ENCODE measurements at places on chromosomes 1 and 21. TPM values are rescaled to one million over a fixed set of nuclear protein-coding genes. Genes with fewer than 3 reads are reported as not detected.

SUMO3 gene
- total RNA-seq = 89.0 TPM

- peak; percentile 26 for DNase-seq
Measured at GRCh38 chr1:113975211-113975895, 3.9 kb upstream of the OLFML3 start.

- no peak for DNase-seq
Measured at GRCh38 chr1:204579681-204580080, 63.5 kb downstream of the MDM4 start.

DNA sequence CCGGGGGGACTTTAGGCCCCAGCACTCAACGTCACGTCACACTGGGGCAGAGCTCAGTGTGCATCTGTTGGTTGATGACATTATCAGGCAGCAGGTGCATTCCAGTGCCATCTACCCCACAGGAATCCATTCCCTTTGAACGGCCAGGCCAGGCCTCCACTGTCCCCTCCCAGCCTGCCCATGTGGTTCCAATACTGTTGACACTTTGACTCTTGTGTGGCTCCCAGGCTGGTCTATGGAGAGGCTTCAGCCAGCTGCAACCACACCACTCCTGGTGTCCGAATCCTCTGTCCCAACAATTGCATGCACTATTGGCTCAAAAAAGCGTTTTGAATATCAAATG, 92.0 kb upstream of the SIM2 start:
- DNase-seq = no peak

- DNase-seq = no peak
Measured at GRCh38 chr1:157485793-157486192, 66.5 kb downstream of the FCRL5 start.

- no peak for DNase-seq
Measured at GRCh38 chr21:16536643-16537434, 807.1 kb downstream of the USP25 start.

UTS2 gene
- 1.1 TPM for total RNA-seq

DNA sequence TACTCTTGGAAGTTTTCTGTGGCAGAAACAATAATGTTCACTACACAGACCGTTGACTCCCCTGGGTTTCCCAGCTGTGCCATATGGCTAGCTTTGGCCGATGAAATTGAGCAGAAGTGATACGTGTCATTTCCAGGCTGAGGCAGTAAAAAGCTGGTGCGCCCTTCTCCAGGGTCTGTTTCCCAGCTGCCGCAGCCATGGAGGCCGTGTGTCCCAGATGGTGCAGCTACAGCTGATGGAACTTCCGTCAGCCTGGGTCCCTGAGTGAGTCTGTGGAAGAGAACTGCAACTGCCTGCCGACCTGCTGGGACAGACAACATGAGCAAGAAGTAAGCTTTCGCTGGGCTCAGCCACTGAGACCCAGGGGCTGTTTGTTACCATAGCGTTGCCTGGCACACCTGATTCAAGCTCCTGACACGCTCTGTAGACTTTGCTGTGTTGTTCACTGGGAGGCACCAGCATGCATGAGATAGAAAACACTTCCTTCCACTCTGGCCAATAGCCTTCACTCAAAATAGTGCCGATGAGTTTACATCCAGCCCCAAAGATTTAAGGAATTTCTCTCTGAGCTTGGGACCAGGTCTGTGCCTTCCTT, 116.3 kb upstream of the SLC25A33 start:
- no peak for DNase-seq

GRCh38 chr1:245698860-245699259, 544.1 kb downstream of the KIF26B start:
- DNase-seq = no peak

- no peak for DNase-seq
Measured at GRCh38 chr1:109993885-109994284, 9.3 kb downstream of the AHCYL1 start.

GRCh38 chr1:19046972-19047731, 90.7 kb upstream of the IFFO2 start:
- no peak for DNase-seq

- no peak for DNase-seq
Measured at GRCh38 chr1:168552961-168553360, 9.2 kb upstream of the XCL2 start.

DNA sequence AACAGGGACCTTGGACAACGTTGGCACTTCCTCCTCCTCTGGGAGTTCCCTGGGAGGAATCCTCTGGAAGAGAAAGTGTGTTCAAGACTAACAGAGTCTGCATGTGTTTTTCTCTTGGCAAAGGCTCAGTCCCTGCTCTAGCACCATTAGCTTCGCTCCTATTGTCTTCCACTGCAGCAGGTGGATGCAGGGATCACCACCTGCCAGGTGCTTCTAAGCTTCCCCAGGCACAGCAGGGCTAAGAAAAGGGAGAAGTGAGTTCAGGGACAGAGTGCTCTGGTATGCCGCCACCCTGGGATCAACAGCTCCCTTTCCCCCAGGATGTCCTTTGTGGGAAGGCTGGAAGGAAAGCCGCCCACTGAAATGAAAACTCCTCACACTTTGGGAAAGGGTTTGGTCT, 43.9 kb upstream of the IL20 start:
- DNase-seq = no peak

All from activated CD4-positive, alpha-beta memory T cell treated with anti-CD3 and anti-CD28 coated beads, Interleukin-2, amount 10 ng/mL, durations not matched to agents 7 days and 5 days (primary cell).